Left ventricle myocardium inferior (tissue), 1 donor: ENCODE measurements at places on chromosomes 11 and 22. TPM values are rescaled to one million over a fixed set of nuclear protein-coding genes. Genes with fewer than 3 reads are reported as not detected.

GRCh38 chr22:42217752-42218280 is 52.6 kb downstream of the TCF20 start:
- no peak for DNase-seq

GRCh38 chr11:86918973-86919372 is 36.2 kb downstream of the FZD4 start:
- DNase-seq, result no peak

- no peak for DNase-seq
Measured at GRCh38 chr11:101182467-101182866, 52.9 kb upstream of the PGR start.

- DNase-seq, result peak; percentile 22
Measured at GRCh38 chr22:36816636-36817524, at the start of gene PVALB. Gene PVALB, minus strand, starts transcription at chr22:36817035. Its CDS starts 30 bp downstream, at chr22:36817005.

DNA sequence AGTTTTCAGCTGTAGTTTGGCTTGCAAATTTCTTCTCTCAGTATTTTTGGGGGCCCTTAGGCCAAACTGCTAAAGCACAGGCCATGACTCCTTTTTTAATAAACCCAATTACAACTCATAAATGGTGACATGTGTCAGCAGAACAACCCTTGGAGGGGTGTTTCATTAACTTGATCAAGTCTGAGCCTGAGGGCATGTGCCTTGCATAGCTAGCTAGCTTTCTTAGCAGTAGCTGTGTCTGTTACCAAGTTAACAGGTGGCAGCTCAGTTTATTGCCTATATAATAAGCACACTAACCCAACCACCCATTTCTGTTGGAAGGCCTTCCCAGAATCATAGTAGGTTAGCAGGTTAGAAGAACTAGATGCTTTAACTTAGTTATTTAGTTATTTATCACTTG is 950.3 kb upstream of the CCDC90B start:
- no peak for DNase-seq

TCN2 gene
- 14.1 TPM for total RNA-seq

DNA sequence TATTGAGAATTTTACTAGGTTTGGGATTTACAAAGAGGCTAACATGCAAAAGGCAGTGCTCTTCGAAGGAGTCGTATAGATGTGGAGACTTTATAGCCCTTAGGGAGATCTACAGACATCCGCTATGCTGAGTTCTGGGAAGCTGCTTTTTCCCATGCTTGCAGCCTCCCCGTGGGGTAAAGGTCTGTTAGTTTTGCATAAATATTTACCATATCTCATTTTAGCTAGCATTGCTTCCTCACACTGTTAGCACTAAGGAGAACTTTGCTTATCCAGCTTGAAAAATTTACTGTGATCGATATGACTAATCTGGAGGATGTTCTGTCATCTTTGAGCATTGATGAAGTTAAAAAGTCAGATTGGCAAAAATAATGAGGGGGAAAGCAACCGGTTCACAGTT is 18.6 kb downstream of the ARHGEF12 start:
- DNase-seq, result no peak

DNA sequence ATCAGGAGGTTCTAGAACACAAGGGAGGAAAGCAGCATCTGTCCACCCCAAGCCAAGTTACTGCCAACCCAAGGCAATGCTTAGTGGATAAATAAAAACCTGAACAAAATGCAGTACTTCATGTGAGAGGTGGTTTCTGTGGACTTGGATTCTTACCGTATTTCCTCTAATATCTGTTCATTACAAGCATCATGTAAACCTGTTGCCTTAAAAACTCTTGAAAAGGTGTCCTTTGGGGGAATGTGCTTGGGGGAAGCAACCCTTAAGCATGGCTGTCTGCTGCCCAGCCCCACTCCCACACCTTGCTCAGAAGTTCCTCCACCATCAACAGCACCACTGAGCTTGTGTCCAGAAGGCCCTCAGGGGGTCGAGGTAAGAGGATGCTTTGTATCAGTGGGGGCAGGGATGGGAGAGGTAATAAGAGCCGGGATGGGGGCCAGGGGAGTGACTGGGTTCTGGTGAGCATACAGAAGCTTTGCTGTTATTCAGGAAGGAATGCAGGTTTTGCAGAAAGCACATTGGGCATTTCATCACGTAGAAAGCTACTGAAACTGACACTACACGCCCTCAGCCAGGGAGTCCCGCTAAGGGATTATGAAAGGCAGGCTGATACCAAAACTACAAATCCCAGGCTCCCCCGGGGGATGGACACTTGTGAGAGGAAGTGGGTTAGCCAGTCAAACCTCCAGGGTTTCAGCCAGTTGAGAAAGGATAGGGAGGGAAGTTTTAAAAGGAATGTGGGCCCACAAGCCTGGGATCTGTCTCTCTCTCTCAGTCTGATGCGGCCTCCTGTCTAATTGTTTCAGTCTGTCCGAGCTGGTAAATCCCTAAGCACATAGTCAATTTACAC is 52.0 kb downstream of the KCNJ1 start:
- DNase-seq, result peak; percentile 70

GRCh38 chr11:110065189-110065588 is 28.0 kb upstream of the ZC3H12C start:
- no peak for DNase-seq

CCDC87 gene
- total RNA-seq, result 0.41 TPM

- peak; percentile 48 for DNase-seq
Measured at GRCh38 chr11:27209562-27210005, 153.4 kb downstream of the CCDC34 start.

GRCh38 chr22:30927806-30928205 is 40.8 kb downstream of the MORC2 start:
- DNase-seq, result no peak

SAA4 gene
- not detected for total RNA-seq
